ENCODE measurements at places on chromosomes 4 and X.

DNA sequence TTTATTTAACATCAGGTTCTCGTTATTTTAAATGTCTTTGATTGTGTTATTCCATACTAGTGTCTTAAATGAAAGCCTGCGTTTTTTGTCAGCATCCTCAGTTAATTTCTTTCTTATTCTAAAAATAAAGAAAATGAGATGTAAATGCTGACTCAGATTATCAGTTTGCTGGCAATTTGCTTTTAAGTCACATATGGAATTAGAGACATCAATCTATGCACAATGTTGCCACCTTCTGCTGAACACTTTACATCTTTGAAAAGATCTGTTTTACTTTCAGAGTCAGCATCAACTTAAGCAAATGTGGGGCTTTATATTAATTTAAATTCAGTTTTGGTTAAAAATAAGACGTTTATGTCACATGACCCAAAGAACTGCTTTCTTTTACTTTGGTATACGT, 99.2 kb downstream of the ADGRL3 start:
- no peak for DNase-seq

DNA sequence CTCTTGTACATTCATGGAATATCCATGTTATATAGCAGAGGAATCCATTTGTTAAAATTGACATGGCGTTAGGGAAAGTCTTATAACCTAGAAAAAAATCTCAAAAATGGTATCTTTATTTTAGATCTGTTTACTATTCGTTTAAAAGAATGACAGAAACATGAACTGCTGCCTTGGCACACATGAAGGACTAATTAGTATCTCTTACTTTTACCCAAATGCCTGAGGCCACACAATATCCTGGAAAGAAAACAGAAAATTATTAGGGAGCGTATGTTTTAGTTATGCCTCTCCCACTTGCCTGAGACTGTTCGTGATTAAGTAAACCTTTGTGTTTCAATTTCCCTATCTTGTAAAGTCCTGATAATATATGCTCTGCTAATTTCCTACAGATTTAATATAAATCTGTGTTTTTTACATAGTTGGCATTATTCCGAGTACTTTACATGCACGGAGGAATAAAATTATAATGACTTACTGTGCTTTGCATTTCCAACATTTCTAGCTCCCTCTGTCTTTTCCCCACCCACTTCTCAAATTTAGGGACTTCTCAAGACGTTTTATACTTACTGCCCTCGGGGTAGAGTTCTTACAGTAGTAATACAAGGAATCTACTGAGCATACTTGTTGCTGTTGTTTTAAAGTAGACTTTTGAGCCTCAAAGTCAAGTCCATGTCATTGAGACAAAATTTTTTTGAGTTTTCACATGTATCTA, 147.3 kb downstream of the VEGFC start:
- DNase-seq: no peak

DNA sequence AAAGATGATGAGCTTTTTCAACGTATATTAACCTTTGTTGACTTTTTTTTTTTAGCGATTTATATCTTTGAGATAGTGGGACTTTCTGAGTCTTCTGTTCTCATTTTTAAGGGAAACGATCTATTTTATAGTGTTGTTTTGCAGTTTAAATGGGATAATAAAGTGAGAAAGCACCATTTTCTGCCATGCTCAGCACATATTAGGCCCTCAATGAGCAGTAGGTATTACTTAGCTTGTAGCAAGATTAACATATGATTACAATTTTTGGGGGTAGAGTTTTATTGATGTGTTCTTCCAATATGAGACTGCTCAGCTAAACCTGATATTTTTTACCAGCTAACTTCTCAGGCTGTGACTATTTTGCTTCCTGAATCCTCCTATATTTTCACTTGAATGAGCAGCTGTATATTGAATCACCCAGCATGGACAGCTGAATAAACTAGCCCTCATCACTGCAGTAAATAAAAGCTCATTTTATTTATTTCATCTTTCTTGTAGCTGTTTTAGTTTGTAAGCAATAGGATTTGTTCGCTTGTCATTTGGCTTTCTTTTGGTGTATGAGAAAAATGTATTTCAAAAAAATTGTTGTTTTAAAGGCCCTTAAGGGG, 43.7 kb downstream of the UGT8 start:
- DNase-seq: no peak

DNA sequence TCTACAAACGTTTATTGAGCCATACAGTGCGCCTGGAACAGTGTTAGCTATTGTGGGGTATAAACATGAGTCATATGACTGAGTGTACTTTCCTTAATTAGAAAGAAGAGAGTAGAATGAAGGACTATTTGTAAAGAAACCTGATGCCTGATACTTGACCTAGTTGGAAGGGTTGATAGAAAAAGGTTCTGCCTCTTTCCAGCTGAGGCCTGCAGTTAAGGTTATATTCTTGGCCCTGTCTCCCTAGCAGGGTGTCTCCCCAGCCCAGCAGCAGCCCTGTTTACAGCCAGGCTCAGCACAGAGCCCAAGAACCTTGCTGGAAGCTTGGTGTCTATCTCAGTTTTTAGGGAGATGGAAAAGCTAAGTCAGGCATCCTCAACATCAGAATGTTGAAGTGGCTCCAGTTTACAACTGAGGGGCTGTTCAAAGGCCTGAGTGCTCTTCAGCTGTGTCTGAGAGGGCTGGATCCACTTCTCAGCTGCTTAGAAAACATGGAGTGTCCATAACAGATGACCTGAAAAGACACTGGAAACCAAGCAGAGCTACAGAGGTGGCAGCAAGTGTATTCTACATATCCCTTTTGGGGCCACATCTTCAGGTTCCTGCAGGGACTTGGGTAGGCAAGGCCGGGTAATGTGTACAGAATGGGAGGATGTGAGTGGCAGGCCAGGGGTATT, 21.6 kb downstream of the NYX start:
- no peak for DNase-seq

DNA sequence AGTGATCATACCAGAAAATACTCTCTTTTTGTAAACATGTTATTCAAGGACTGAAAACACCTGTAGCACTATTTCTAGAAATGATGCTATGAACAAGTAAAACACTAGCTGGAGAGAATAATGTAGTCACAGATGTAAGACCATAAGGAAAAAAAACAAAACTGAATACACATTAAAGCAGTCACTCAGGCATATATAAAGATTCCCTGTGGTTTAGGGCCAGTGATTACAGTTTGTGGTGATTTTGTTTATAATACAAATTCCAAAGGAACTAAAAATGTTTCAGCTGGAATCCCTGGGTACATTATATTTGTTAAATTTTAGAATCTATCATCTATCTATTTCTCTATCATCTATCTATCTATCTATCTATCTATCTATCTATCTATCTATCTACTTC, 777.8 kb upstream of the FRG1 start:
- no peak for DNase-seq

- DNase-seq: no peak
Measured at GRCh38 chr4:180953572-180953971, 1289.6 kb upstream of the TENM3 start.

GRCh38 chrX:13750812-13751211, 16.3 kb downstream of the OFD1 start:
- no peak for DNase-seq

DNA sequence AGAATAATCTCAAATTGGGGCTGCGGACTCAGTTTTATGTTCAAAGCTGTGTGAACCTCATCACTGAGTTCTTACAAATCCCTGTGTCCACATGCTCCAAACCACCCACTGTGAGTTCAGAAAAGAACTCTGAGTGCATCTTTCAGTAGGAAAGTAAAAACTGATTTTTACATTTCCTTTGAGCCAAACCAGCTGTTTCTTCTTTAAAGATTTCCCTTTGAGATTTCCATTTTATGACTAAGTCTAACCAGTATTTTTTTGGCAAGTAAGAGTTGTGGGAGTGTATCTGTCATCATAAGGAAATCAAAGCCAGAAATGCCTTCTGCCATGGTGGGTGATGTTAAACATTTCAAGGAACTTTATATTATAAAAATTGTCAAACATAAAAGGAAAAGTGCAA, 100.0 kb downstream of the TET2 start:
- DNase-seq: no peak

DNA sequence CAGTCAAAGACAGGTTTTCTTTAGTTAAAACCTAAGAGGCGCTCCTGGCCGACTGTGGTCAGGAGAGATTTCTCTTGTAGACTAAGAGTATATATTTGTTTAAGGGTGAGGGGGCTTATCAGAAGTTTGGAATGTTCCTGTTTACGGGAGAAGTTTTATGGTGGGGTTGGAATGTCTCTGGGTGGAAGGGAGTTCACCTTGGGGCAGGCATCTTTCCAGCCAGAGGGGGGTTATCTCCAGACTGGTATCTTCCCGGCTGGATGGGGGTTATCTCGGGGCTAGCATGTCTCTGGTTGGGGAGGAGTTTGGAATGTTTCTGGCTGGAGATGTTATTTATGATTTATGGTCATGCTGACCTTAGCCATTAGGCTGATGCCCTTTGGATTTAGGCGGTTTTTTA, 116.0 kb downstream of the COX7B2 start:
- no peak for DNase-seq

DNA sequence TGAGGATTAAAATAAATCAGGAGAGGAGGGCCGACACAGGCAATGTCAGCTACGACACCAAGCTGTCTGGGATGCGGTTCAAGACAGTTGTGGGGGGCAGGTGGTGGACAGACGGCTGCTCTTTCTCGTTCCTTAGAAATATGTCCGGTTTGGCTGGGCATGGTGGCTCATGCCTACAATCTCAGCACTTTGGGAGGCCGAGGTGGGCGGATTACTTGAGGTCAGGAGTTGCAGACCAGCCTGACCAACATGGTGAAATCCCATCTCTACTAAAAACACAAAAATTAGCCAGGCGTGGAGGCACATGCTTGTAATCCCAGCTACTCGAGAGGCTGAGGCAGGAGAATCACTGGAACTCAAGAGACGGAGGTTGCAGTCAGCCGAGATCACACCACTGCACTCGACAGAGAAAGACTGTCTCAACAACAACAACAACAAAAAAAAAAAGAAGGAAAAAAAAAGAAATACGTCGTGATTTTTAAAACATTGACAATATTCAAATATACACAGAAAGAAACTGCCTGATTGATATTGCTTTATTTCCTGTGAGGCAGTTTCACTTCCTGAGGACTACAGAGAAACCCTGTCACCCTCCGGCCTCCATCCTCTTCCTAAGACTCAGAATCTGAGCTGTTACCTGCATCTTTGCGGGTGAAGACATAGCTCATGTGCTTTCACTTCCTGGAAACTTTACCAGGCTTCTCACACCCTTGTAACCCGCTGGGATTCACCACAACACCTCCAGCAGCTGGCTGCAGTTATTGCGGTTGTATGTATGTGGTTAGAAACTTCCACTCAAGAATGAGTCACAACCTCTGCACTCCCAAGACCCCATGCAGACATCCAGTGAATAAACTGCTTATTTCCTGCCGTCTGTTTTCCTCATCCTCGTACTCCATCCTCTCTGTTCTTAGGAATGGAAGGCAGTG, 63.8 kb upstream of the STS start:
- peak; percentile 13 for DNase-seq

- no peak for DNase-seq
Measured at GRCh38 chrX:41449615-41450014, 2.5 kb downstream of the NYX start.

DNA sequence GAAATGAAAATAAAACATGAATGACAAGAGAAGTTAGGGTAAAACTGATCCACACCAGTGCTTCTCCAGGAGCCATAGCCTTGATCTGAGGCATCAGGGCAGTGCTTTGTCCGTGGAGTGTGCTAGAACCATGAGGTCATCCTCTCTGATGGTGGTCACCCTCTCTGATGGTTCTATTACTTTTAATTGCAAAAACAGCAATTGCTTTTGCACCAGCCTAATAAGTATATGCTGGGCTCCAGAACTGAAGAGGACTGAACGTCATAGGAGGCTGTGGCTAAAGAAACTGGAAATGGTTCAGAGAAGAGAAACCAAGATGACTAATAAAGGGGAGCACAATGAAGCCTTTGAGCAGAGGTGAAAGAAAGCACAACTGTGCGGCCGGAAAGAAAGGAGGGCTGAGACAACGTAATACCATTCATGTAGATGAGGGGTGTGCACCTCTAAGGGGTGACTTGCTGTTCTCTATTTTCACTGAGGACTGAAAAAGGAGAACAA, 17.0 kb upstream of the TMEM154 start:
- DNase-seq: peak; percentile 5

GRCh38 chr4:148052448-148052847, 320.6 kb downstream of the ARHGAP10 start:
- no peak for DNase-seq

GRCh38 chr4:153013202-153013977, 77.3 kb downstream of the FHDC1 start:
- DNase-seq: no peak

DNA sequence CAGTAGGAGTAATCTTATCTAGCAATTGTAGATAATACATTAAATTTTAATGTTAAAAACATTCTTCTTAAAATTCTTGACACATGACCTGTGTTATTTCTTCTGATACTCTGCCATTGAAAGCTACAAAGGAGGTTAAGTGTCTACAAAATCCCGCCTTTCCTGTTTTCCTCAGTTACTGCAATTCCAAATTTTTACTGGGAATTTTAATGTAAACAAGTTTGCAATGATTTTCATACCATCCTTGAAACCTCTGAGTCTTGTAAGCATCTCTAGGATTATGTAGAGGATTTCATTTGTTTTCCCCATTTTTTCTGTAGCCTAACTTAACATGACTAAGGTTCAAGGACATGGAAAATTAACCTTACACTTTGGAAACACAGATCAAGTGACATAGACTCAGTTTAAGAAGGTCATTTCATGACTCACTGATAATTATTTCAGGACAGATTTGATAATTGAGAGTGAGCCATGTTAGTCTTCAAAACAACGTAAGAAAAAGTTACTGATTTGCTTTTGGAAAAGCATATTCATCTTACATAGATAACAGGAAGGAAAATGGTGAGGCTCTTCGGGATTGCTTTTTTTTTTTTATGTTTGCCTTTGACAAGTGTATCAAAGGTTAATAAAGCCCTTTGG, 39.6 kb upstream of the PDLIM5 start:
- no peak for DNase-seq

- DNase-seq: no peak
Measured at GRCh38 chr4:89894649-89895550, at the start of gene MMRN1. Gene MMRN1 (plus strand): TSS chr4:89894854. CDS start chr4:89894972, 118 bp downstream.

GRCh38 chrX:48897625-48898306, at the start of the genes PQBP1 and TIMM17B:
Gene PQBP1 (plus strand): TSS chrX:48897930. CDS start chrX:48898510, 580 bp downstream.
Gene TIMM17B (minus strand): TSS chrX:48897768. CDS start chrX:48897749, 19 bp downstream.
- DNase-seq: peak; percentile 68

- DNase-seq: no peak
Measured at GRCh38 chr4:42281324-42282020, 115.8 kb upstream of the SHISA3 start.

- DNase-seq: no peak
Measured at GRCh38 chrX:8897259-8897658, 96.1 kb upstream of the FAM9A start.

DNA sequence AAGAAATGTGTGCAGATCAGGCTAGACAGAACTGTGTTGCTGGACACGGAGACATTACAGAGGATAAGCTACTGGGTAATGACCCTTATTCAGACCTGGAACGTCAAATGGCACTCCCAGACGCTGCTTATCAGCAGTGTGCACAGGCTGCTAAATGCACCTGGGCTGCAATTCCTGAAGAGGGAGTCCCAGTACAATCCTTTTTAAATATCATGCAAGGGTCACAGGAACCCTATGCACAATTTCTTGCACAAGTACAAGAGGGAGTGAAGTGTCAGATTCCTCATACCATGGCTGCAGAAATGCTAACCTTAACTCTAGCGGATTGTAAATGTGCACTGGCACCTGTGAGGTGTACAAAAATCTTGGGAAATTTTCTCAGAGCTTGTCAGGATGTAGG, 16.9 kb downstream of the SPIN2B start:
- DNase-seq: no peak

- DNase-seq: no peak
Measured at GRCh38 chr4:172481802-172482508, 668.8 kb downstream of the GALNTL6 start.

- no peak for DNase-seq
Measured at GRCh38 chr4:5654791-5655190, 53.6 kb downstream of the EVC2 start.

Data from stimulated activated CD8-positive, alpha-beta memory T cell treated with anti-CD3 and anti-CD28 coated beads, Interleukin-15, amount 100 ng/mL, for 1 hour (primary cell).